Hepatocyte (in vitro differentiated cells): ENCODE measurements at places on chromosomes 13 and 19. TPM values are rescaled to one million over a fixed set of nuclear protein-coding genes. Genes with fewer than 3 reads are reported as not detected.

Gene ZNF225
- 4.1 TPM in 2 replicates for total RNA-seq

Gene SBK2
- 0.28 and 0.30 TPM in 2 replicates for total RNA-seq

Gene LHB
- total RNA-seq = not detected in 2 replicates

Gene ZNF556
- 0.03 TPM in 1 of 2 replicates, not detected in the other for total RNA-seq

Gene MIA
- 0.88 TPM in 1 of 2 replicates, not detected in the other for total RNA-seq

Gene INAFM1
- total RNA-seq = 1.7 and 1.9 TPM in 2 replicates
